Thyroid gland (tissue), 4 donors: ENCODE measurements at places on chromosomes 2 and 18.
A peak's percentile ranks its signal among the peaks of the same experiment; 100 is the strongest.

- DNase-seq: peak; percentile 15
Observed at GRCh38 chr2:233165895-233166661, 85.4 kb upstream of the ATG16L1 start.

GRCh38 chr18:78511666-78512601, 467.7 kb upstream of the SALL3 start:
- DNase-seq: no peak

GRCh38 chr2:219552382-219553167, 8.7 kb downstream of the TMEM198 start:
- DNase-seq: peak; percentile 88

- no peak for DNase-seq
Observed at GRCh38 chr2:207157731-207158130, 8.0 kb downstream of the KLF7 start.

DNA sequence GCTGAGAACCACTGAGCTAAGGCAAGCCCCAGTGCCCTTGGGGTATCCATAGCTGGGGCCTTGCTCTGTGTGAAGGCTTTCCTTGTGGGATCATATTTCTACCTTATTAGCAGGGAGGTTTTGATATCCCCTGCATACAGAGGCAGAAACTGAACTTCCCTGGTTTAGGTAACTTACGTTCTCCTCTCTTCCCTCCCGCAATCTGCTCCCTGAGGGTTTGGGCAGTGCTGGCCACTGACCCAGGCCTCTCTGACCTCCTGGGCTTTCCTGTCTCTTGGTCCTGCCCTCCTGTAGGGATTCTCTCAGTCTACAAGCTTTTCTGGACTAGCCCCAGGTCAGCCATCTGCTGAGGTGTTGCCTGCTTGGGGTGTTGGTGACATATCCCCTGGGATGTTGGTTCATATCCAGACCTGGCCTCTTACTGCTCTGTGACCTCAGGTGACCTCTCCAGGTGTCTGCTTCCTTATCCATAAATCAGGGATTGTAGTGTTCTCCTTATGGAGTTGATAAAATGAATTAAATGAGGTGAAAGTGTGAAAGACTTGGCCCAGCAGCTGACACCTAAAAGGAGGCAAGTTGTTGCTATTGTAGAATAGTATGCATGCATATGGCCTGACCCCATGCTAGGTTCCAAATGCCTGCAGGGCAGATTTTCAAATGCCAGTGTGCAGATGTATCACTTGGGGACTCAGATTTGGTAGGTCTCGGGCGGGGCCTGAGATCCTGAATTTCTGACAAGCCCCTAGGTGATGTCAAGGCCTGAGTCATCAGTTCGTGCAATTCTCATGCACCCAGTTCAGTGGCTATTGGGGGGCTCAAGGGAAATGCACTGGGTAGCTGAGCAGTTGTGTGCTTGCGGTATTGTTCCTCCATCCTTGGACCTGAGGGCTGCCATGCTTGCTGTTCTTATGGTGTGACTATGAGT, 106.6 kb downstream of the FHOD3 start:
- DNase-seq: no peak

- peak; percentile 69 for DNase-seq
Observed at GRCh38 chr2:30293303-30293921, 62.1 kb downstream of the LBH start.

- DNase-seq: no peak
Observed at GRCh38 chr2:48851161-48851560, 95.6 kb upstream of the LHCGR start.

- DNase-seq: no peak
Observed at GRCh38 chr2:205982776-205983327, 103.1 kb downstream of the INO80D start.

- DNase-seq: no peak
Observed at GRCh38 chr2:233934524-233934923, 17.4 kb downstream of the TRPM8 start.

DNA sequence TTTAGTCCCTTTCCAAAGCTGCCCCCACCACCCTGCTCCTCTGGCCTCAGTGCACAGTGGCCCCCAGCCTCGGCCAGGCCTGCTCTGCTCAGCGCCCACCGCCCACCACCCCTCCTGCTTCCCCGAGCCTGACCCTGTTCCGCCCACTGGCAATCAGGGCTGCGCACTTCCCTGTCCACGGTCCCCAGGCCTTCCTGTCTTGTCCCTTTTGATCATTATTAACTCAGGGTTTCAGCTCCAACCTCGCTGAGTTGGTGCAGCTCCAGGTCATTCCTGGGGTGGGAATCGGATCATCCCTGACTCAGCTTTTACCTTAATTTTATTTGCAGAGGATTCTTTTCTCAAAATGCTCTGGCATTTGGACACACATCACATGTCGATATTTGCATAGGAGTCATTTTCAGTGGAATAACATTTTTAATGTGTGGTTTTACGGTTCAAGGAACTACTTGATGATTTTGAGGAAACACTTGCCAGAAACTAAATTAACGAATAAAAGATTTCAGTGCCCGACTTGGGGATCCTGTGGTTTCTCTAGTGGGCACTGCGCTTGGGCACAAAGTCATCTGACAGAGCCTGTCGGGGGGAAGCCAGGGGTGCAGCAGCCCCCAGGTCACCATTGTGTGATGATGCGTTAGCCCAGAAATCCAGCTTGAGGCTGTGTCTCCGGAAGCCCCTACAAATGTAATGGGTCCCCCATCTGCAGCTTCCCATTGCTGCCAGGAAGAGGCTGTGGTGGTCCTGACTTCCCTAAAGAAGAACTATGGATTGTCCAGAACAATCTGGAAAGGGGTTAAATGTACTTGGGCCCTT, 1.0 kb upstream of the ESPNL start:
- DNase-seq: no peak

DNA sequence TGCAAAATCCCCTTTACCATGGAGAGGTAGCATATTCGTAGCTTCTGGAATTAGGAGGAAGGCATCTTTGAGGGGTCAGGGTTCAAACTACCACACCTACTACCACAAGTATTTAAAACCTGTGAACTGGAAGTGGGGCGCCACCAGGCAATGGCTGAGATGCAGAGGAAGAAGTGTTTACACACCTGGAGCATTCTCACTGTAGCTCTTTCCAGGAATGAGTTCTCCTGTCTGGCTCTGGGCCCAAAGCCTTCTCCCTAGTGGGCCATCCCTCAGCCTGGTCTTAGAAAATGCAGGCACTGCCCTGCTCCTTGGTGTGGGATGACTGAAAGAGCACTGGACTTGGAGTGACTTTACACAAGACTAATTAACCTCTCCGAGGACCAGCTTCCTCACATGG, 30.7 kb upstream of the FOXI3 start:
- DNase-seq: no peak

DNA sequence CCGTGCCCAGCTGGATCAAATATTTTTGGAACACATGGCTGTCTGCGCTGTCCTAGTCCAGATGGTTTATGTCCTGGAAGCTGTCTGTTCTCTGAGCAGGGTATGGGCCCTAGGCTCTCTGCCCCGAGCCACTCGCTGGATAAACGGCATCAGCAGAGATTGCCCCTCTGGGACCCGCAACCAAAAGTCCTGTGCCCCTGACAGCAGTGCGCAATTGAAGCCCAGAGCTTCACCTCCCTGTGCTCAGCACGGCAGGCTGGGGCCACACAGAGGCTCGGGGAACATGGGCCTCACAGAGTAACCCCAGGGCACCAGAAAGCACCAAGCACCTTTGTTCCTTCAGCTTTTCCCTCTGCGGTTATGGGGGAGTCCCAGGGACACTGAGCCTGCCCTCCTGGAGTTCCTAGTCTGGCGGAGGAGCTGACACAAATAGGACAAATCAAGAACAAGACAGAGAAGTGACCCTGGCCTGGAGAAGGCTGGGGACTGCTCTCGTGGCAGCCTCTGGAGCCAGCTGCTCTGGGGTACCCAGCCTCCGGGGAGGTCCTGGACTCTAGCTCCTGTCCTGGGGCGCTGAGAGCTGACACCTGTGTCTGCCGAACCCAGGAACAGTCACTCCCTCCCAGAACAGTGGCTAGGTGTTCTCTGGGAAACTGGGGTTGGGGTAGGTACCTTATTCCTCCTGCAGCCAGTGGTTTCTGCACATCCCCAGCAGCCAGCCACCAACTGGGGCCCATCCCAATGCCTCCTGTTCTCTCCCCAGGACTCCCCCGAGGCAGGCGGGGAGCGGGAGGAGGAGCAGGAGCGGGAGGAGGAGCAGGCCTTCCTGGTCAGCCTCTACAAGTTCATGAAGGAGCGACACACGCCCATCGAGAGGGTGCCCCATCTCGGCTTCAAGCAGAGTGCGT, 12.3 kb downstream of the ARID5A start:
- DNase-seq: no peak

DNA sequence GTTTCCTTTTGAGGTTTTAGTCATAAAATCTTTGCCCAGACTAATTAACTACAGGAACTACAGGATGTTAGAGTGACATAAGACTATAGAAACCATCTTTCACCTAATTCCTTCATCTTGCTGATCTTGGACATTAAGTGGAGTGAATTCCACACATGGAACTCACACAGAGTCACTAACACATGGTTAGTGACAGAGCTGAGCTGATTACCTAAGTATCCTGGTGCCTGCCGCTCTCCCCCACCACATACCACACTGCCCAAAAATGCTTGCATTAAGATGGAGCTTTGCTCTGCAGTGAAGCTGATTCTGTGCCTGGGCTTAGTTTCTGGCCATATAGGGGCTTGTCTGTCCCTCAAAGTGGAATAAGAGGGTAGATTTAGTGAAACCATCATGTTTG, 332.9 kb upstream of the NT5C1B start:
- DNase-seq: no peak

DNA sequence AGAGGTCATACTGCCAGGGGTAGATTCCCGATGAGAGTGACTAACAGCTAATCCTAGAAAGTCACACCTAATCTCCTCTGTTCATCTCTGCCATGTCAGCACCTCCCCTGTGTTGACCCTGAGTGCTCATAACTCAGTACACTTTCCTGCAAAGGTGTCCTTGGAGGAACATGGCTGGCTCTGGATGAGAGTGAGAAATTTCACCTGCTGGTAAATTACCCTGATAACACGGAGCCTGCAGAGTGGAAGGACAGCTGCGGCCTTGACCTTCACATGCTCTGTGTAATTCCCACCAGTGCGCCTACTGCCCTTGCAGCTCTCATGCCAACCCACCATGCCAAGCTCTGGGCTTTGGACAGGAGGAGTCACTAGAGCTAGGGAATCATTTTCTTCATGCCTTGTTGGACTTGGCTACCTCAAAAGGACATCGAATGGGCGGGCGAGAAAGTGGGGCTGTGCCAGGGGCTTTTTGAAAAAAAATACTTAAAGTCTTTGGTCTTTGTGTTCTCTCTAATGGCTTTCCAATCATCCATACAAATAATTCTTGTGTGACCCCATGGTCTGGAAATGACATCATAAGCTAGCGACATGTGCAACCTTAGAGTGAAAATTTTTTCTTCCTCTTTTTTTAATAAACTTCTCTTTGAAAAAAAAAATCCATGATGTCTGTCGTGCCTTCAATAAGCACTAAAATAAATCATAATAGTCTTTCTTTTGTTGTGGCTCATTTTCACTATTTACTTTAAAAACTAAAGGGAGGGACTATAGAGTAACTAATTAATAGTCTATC, 319.9 kb downstream of the MYCN start:
- DNase-seq: no peak

- DNase-seq: no peak
Observed at GRCh38 chr2:112340475-112341267, 65.3 kb downstream of the ZC3H6 start.

DNA sequence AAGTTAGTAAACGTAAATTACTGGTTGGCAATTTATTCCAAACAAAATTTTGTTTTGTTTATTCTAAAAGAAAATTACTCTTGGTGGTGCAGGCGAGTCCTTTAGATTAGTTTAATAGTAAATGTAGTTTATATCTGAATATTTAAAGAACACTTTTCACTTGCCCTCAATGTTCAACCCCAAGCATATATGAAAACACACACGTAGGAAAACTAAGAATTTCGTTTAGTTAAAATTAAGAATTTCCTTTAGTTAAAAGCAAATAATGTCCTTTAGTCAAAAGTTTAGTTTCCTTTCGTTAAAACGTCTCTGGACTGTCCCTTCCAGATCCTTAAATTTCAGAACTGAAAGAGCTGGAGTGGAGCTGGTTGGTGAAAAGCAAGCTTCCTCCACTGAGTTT, 19.1 kb upstream of the CYTIP start:
- DNase-seq: no peak
